ENCODE measurements at places on chromosomes 1 and 21.
A peak's percentile ranks its signal among the peaks of the same experiment; 100 is the strongest.

GRCh38 chr1:184465489-184466146 lies 78.8 kb downstream of the C1orf21 start:
- DNase-seq, result no peak

DNA sequence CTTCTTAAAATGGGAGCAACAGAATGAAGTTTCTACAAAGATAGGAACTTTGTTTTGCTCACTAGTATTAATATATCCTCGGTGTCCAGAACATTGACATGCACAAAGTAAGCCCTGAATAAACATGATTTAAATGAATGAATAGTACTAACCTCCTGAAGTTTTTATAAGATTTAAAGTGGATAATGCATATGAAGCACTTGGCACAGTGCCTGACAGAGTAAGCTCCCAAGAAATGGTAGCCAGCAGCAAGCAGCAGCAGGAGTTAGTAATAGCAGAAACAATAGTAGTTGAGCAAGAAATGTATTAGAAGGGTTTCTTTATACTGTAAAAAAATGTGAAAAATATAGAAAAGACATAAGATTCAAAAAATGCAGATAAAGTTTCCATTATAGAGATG lies 258.1 kb upstream of the C1orf87 start:
- no peak for DNase-seq

DNA sequence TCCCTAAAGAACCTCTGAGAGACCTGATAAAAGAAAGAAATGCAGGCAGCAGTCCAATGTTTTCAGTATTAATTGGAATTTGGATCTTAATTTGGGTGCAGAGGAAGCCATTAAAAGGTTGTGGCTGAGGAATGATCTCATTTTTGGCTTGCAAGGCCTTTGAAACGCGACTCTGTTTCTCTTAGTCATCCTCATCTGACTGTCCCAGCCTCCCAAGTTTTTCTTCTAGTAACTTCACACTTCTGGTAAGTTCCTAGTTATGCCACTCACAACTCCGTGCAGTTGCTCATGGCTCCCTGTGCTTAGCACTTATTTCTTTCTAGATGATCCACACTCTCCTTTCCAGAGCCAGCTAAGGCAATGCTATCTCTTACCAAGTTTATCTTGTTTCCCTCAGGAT lies 147.4 kb upstream of the USP24 start:
- DNase-seq, result peak; percentile 83

- DNase-seq, result no peak
These were observed 15.2 kb upstream of the NBPF1 start for GRCh38 chr1:16628361-16629111.

- no peak for DNase-seq
These were observed 31.6 kb downstream of the CAPZB start for GRCh38 chr1:19453741-19454201.

DNA sequence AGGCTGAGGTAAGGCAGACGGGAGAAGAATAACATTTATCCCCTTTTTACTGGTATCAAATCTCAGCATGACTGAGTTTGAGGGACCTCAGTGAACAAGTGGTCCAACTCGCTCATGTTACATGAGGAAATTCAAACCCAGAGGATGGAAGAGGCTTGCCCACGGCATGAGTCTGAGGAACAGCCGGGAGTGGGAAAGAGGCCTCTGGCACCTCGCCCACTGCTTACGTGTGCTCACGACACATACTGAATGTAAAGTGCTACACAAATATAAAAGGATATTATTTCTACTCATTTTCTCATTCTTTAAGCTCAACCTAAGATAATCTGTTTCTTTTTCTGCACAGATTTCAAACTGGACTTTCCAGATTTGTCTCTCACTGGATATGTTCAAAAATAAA lies 14.7 kb downstream of the BEND5 start:
- DNase-seq, result no peak

GRCh38 chr1:212453156-212453857 lies 20.6 kb downstream of the NENF start:
- no peak for DNase-seq

DNA sequence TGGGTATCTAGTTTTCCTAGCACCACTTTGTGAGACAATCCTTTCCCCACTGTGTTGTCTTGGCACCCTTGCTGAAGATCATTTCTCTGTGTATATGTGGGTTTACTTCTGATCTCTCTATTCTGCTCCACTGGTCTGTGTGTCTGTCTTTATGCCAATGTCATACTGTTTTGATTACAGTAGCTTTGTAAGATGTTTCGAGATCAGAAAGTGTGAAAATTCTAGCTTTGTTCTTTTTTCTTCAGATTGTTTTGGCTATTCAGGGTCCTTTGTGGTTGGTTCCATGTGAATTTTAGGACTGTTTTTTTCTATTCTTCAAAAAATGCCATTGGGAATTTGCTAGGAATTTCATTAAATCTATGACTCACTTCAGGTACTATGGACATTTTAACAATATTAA lies 116.2 kb downstream of the KIF26B start:
- no peak for DNase-seq

DNA sequence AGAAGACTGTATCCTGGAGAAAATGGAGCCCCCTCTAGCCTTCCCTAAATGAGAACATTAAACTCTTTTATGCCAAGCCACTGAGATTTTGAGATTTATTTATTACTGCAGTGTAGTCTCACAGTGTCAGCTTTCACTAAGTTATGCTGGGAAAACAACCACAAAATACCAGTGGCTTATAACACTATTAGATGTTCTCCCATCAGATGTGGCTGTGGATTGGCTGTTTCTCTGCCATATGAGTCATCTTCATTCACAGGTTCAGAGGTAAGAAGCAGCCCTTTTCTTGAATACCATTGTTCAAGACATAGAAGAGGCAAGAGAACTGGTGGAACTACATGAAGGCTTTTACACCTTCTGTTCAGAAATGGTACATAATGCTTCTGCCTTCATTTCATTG lies 32.1 kb upstream of the ST6GALNAC5 start:
- no peak for DNase-seq

DNA sequence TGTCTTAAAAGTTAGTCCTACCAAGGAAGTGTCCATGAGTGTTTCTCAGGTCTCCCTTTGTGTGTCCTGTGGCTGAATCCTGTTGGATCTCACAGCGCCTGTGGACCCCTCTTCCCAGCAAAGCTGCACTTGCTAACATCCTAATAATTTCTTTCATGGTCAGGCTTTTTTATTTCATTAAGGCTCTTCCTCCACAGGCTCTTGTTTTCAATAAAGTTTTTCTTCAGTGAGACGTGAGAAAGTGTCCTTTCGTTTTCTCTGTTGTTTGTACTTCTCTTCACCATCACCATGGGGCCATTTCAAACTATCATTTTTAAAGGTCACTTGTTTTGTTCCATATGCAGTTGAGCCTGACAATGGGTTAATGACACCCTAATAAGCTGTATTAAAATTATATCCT lies 231.5 kb downstream of the LMO4 start:
- DNase-seq, result no peak

DNA sequence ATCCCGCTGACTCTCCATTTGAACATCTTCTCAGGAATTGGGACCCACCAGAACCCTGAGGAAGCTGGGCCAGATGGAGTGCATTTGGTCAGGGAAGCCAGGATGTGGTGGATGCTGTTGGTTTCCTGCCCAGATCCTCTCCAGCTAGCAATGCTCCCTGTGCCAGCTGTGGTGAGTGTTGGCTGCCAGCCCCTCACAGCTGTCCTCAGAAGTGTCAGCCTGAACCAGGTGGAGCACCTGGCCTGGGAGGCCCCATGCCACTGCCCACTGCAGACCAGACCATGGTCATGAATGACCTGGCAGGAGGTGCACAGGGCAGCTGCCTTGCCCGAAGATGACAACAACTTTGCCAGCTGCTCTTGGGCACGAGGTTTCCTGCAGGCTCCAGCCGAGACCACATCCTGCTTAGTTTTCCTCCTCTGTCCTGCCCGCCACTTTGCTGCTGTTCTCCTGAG lies 54.4 kb downstream of the PRSS38 start:
- DNase-seq, result peak; percentile 21

GRCh38 chr1:43994071-43994470 lies 2.7 kb downstream of the CCDC24 start:
- no peak for DNase-seq

- no peak for DNase-seq
These were observed 232.9 kb downstream of the SMYD3 start for GRCh38 chr1:246274186-246274585.

GRCh38 chr1:192476802-192477298 lies 98.7 kb upstream of the RGS1 start:
- DNase-seq, result peak; percentile 68

- DNase-seq, result no peak
These were observed 19.2 kb downstream of the TRPM2 start for GRCh38 chr21:44372616-44373015.

GRCh38 chr1:87853576-87854351 lies 525.1 kb downstream of the LMO4 start:
- DNase-seq, result no peak

DNA sequence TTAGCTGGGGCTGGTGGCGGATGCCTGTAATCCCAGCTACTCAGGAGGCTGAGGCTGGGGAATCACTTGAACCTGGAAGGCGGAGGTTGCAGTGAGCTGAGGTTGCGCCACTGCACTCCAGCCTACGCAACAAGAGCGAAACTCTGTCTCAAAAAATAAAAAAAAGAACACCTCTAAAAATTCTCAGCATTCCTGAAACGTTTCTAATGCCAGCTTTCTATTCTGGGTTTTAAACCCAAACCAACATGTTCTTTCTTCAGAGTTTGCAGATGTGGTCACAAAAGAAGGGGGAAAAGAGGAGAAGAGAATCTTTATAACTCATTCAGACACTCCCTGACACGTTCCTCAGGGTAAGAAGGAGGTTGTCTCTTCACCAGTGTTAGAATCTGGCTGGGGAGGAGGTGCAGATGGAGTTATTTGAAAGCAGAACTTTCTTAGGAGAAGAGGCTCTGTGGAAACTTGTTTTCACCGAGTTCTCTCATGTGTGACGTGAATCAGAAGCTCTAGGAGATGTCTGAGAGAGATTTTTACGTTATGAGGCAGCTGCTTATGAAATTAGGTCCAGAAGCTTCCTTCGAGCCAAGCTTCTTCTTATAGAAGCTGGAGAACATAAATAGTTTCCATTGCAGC lies 17.8 kb upstream of the CNR2 start:
- DNase-seq, result peak; percentile 43

- no peak for DNase-seq
These were observed 835 bp downstream of the UHMK1 start for GRCh38 chr1:162498496-162498810.

- no peak for DNase-seq
These were observed 2.0 kb downstream of the RCSD1 start for GRCh38 chr1:167631936-167632614.

GRCh38 chr1:95021805-95022643 lies 50.7 kb downstream of the ALG14 start:
- DNase-seq, result no peak

- DNase-seq, result no peak
These were observed 633 bp upstream of the PPFIA4 start for GRCh38 chr1:203025686-203026030.

DNA sequence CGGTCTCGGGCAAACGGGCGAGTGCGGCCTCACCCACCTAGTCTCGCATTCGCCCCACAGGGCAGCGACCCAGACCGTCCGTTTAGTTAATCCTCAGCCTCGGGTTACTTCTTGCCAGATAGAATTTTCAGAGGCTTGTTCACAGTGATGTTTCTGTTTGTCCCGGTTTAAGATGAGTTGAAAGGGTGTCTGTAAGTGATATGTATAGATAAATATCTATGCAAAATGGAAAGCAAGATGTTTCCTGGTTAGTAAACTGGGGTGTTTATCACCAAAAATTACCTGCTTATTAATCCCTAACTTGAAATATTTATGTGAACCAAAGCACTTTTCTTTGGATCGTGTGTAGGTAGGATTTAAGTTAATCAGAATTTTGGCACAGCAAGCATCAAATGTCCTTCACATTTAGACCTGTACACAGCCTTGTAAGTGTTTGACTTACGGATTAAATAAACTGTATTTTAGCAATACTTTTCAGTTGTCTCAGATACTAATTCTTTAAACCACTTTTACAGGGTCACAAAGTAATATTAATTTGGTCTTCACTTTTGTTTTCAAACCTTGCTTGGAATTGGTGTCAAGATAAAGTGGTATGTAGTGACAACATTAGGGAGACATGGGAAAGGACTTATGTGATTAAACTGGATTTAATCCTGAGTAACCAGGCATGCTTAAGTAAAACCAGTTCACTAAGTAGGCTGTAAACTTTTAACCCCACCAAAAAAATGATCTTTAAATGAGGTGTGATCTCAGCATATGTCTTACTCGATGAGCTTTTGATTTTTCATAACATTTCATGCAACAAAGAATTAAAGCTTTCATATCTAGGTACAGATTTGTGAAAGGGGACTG lies 914 bp downstream of the ZNF326 start:
- DNase-seq, result no peak
